Nucleus accumbens (tissue), 56 donors: ENCODE measurements at places on chromosomes 7 and 10.

- no peak for DNase-seq
These were observed 42.0 kb upstream of the JAZF1 start for GRCh38 chr7:28222636-28223035.

GRCh38 chr7:158544708-158545107 is 42.9 kb downstream of the PTPRN2 start:
- DNase-seq: no peak

DNA sequence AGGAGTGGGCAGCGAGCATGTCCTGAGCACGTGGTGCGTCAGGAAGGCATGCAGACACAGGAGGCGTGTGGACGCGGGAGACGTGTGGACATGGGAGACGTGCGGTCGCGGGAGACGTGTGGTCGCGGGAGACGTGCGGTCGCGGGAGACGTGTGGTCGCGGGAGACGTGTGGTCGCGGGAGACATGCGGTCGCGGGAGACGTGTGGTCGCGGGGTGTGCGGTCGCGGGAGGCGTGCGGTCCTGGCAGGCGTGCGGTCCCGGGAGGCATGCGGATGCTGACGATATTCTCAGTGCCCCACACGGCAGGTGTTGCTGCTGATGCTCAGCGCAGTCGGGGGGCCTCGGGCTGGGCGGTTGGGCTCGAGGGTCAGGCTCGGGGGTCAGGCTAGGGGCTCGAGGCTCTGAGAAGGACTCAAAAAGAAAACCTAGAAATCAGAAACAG is 94.2 kb downstream of the NKX6-2 start:
- DNase-seq: no peak

DNA sequence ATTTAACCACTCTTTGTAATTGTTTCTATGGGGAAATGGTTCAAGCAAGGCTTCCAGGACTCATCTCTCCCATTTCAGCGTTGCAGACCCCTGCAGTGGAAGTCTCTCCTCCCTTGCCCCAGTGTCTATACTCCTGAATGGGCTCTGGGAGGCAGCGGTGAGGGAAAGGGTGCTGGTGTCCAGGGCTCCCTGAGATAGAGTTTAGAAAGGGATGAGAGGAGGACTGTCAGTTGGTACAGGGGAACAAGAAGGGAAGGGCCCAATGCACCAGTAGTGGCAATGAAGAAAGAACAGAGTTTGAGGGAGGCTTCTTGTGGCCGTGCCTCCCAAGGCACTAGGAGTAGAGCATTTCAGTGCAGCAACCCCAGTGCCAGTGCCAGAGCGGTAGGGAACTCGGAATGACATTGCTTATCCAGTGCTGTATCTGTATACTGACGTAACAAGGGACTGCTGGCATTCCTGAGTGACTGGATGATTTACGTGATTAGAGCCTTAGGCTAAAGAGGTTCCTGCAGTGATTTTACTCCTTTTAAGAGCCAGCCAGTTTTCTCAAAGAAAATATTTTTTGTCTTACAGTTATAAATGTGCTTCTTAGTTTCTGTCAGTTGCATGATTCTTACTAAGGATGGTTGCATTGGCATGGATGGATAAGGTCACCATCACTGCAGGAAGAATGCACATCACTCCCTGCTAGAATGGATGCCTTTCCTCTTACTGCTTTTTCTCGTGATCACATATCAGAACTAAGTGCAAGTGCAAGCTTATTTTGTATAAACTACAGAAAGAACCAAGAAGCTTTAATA is 28.0 kb downstream of the PRPF18 start:
- DNase-seq: no peak
